Progenitor cell of endocrine pancreas (in vitro differentiated cells): ENCODE measurements at places on chromosomes 2 and 18.

- no peak for DNase-seq
These were observed 177.8 kb downstream of the ST6GAL2 start for GRCh38 chr2:106708209-106708608.

DNA sequence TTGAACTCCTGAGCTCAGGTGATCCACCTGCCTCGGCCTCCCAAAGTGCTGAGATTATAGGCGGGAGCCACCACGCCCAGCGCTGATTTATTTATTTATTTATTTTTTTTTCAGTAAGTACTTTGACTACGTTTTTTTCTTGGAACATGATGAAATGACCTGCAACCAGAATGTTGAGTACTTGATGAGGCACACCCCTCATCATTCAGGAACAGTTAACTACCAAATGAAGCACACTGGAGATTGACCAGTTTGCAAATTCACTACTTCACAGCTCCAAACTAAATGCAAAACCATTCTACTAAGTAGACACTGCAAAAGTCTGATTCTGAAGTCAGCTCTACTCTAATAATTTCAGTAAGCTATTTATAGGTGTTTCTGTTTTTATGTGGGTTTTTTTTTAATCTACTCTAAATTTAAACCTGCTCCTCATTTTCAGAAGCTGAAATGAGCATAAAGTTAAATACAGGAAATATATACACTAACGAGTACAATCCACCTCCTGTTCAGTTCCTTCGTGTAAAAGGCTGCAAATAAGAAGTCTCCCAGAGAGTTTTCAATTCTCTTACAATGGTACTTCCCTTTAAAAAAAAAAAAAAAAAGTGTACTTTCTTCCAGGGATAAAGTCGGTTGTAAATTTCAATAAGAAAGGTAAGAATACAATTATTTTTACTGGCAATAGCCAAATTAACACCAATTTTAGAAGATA lies 1.4 kb downstream of the GFPT1 start:
- no peak for DNase-seq

DNA sequence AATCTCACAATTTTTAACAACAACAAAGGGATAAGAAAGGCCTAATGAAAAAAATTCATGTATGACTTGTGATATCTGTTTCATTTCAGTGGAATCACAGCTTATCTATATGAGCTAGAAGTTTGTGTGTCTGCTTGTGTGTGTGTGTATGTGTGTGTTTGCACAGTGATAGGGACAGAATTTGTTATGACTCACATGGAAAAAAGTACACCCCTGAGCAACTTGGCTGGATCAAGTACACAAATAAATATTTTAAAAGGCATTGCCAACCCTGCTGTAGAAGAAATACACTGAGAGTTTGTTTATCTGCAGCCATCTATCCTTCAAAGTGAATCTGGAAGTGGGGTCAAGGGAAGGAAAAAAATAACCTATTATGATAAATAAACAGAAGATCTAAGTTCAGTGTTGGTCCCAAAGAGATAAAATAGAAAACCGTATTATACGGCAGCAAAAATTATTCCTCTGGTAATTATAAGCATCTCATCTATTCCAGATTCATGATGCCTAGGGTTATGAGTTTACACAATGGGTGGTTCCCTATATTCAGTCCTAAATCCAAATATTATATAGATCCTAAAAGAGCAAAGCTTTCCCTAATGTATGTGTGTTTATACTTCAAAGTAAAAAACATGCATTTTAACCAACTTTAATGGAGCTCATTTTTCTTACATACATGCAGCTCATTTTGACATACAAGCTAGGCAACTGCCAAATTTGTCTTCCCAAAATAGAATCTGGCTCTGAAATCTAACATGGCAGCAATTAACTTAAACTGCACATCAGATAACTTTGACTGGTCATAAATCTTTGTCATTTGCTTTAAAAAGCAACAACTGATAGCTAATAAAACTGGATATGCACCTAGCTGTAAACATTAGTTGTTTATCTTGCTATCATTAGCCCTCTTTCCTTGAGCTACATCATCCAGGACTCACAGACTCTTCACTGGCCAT lies 420.6 kb downstream of the IRS1 start:
- DNase-seq, result no peak

DNA sequence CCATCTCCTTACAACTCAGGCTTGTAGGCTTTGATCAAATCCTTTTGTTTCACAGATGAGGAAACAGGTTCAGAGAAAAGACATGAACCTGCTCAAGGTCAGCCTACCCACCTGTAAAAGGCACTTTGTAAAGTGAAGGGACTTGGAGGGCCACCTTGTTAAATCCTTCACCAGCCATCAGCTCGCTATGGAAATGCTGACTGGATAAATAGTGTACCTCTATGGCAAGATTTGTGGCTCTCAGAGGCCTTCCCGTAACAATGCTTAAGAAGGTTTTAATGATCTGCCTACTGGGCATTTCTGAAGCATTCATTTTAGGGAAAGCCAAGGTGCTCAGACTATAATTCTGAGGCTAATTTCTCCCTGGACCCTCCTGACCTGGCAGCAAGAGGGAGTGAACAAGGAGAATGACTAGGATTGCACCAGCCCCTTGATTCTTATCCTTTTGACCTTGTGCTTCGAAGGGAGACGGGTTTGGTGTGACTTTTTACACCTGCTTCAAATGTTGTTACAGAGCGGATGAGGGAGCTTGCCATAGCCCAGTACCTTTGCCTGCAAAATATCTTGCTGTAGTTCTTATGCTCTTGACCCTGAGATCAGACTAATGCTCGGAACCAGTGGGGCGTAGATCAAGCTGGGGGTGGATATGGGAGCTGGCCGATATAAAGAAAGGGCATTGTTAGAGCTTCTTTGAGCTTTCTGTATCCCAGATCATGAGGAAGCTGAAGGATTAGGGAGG lies 90.9 kb upstream of the CXCR4 start:
- DNase-seq, result no peak

DNA sequence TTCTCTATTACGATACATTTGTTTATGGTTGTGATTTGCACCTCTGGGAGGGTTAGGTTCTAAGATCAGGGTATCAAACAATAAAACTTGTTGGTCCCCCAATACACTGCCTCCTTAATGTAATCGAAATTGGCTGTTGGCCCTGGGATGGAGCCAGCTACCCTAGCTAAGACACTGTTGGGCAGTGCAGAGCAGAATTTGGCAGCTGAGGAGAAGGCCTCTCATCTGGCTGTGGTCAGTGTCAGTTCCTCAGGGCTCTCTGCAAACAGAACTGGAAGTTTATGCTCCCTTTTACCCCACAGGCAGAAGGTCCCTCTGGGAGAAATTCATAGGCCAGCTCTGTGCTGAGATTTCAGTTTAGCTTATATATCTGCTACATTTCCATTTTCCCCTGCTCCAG lies 8.6 kb upstream of the HAAO start:
- DNase-seq, result no peak

DNA sequence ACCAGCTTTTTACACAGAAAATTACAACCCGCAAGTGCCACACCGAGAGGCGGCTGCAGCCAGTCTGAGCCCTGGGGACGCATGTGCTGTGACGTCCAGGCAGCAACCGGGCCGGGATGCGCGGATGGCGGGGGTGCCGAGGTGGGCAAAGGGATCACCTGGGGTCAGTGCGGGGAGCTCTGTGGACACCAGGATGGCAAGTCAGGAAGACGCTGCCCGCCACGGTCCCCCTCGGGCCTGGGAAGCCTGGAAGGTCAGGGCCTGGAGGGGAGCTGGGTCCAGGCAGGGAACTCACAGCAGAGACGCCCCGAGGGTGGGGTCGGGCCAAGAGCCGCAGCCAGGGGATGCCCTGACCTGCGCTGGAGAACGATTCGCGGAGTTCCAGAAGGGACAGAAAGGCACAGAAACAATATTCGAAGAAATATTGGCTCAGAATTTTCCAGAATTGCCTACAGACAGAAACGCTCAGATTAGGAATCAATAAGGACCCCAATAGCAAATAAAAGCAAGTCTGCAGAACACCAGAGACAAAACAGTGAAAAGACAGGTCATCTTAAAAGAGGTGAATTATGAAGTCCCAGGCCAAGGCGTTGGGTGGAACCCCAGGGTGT lies 11.7 kb upstream of the KIF1A start:
- DNase-seq, result no peak
